ENCODE measurements at places on chromosomes 11 and 22.

- no peak for DNase-seq
Measured at GRCh38 chr11:7672276-7672959, 882 bp downstream of the CYB5R2 start.

DNA sequence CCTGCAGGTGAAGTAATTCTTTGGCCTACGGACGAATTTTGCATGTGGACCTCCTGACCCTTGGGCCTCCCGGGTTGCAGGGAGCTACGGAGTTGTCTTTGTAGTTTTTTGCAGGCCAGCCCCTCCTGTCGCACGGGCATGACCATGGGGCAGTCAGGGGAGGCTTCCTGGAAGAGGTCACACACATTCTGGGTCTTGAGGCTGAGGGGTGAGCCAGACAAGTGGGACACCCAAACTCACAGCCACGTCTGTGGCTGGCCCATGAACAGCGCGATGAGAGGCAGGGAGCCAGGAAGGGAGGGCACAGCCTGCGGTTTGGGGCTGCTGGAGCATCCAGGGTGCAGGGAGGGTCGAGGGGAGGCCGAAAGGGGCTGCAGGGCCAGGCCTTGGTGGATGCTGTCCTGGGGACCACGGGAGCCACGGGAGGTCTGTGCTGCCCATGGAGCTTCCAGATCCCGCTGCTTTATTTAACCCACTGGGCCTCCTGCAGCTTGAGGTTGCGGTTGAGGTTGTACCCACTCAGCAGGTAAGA is 78.9 kb downstream of the FBLN1 start:
- DNase-seq, result no peak

GRCh38 chr11:30786256-30787110 is 200.3 kb upstream of the MPPED2 start:
- no peak for DNase-seq

- no peak for DNase-seq
Measured at GRCh38 chr11:113261709-113262475, 52.5 kb upstream of the TTC12 start.

DNA sequence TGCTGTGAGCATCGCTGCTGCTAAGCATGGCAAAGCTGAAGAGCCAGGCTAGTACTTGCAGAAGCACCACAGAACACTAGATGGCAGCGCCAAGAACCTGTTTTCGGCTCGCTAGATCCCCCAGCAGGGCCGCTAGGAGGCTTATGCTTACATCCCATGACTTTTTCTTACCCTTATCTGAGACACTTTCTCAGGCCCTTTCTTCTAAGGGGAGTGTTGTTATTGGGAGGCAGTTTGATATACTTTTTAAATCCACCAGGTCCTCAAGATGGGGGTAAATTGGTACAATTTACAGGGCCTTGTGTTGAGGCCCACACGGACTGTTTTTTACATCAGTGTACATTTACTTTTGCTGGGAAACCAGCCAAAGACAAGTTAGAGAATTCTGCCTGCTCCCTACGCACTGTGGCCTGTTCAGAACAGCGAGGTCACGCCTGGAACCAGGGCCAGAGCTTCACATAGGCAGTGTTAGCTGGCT is 4.0 kb downstream of the TRIM6 start:
- DNase-seq, result no peak

DNA sequence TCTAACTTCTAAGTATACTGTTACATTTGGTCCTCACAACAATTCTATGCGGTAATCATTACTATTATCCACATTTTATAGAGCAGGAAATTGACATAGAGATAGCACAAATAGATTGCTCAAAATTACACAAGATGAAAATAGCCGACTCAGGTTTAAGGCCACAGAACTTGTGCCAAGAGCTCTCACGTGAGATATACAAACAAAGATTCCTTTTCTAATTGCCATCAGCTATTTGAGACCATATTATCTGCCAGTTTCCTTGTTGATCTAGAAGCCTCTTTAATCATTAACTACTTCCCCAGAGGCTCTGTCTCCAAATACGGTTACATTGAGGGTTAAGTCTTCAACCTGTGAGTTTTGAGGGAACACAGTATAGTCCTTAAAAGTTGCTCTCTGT is 61.0 kb upstream of the GLYATL1B start:
- DNase-seq, result no peak

DNA sequence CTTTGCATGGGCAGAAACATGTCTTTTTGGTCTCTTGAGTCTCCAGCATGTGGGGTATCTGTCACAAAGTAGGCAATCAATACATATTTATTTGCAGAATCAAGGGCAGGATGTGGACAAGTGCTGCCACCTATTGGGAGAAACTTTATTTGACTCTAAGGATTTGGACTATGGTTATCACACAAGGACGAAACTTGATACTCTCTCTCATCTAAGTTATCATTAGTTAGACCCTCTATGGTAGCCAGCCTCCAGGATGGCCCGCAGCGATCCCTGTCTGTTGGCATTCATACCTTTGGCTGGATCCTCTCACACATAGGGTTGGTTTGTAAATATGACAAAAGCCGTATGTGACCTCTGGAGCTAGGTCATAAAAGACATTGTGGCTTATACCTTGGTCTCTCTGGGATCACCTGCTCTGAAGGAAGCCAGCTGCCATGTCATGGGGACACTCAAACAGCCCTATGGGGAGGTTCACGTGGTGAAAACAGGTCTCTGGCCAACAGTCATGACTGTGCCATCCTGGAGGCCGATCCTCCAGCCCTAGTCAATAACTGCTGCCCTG is 1.1 kb upstream of the FBXO7 start:
- no peak for DNase-seq

DNA sequence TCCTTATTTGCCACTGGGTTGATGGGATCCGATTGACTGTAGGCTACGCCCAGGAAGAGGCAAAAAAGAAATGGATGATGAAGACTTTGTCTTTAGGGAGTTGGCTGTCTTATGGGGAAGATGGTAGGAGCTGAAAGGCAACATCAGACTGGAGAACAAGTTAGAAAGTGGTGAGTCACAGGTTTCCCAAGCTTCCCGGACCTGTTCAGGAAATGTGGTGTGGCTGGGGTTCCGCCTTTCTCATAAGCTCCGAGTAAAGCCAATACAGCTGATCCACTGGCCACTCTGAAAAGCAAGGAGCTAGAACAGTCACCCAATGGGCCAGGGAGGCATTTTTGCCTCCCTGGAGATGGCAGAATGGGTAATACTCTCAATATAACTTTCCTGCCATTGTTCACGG is 194.5 kb downstream of the SNX19 start:
- DNase-seq, result no peak

GRCh38 chr11:33027846-33028536 is 11.4 kb upstream of the TCP11L1 start:
- no peak for DNase-seq

- DNase-seq, result no peak
Measured at GRCh38 chr22:23260645-23261581, 80.6 kb downstream of the BCR start.

DNA sequence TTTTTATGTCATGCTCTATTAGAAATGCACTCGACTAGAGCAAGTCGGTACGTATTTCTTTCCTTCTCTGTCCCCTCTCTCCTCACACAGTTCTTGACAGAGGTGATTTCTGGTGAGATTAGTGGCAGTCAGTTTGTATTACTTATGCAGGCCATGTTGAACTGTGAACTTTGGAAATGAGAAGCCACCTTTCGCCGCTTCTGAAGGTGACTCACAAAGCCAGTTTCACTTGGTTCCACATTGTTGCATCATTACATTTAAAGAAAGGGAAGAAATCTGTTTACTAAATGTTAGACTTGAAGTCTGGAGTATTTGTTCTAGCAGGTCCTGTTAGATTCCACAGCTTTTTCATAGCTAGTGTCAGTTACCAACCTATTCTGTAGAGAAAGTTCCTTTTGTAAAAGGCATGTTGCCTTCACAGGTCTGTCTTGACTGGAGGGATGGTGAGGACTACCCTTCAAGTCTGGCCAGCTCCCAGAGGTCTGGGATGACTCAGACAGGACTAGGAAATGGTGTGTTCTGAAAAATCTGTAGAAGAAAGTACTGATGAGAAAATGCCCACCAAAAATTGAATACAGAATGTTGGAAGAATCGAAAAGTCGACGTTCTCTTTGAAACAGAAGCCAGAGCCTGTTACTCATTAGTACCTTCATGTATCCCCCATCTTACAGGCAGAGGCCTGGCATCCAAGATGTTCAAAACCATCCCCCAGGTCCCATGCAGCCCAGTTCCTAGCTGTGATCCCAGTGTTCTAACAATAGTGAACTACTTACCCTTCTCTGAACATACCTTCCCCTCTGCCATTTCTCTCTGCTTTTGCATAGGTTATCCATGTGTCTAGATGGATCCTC is 181.4 kb downstream of the DBX1 start:
- no peak for DNase-seq

DNA sequence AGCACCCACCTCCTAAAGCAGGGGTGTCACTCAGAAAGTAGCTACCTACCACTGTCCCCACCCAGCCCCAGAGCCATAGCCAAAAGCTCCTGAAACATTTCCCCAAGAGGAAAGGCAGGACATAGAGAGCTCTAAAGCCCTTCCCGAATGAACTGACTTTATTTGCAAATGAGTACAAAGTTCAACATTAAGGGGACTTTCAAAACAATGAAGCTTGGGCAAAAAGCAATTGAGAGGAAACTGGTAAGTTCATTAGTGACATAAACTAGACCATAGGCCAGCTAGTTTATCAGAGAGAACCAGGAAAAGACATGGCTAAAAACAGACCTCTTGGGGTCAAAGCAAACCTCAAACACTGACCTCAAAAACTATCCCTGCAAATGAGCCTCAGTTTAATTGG is 72.7 kb downstream of the IGLL5 start:
- no peak for DNase-seq

GRCh38 chr11:14676068-14676467 is 32.5 kb downstream of the PDE3B start:
- DNase-seq, result no peak

GRCh38 chr11:119626197-119626841 is 102.7 kb downstream of the NECTIN1 start:
- DNase-seq, result no peak

GRCh38 chr22:42194104-42194851 is 63.7 kb upstream of the CYP2D6 start:
- DNase-seq, result no peak

- DNase-seq, result no peak
Measured at GRCh38 chr11:57779276-57779675, 17.7 kb downstream of the CTNND1 start.

DNA sequence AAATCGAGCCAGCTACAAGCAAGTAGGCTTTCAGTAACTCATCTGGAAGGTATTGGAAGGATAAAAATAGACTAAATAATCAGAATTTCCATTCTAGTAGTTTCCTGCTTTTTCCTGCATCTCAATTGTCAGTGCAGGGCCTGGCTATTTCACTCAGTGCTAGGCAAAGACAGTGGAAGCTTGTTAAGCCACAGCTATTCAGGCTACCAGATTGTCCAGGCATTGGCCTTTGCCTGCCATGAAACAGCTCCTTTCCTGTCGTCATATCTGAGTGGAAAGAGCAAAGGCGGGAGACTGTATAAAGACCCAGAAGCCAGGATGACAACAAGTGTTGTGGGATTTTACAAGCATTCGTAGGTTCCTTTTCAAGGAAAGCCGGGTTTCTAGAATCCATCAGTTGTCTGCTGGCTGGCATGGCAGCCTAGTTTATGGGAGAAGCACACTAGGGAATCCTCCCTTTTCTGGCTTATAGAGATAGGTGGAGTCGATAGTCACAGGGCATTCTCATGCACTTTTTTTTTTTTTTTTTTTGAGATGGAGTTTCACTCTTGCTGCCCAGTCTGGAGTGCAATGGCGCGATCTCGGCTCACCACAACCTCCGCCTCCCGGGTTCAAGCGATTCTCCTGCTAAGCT is 2.0 kb upstream of the TNRC6B start:
- no peak for DNase-seq

DNA sequence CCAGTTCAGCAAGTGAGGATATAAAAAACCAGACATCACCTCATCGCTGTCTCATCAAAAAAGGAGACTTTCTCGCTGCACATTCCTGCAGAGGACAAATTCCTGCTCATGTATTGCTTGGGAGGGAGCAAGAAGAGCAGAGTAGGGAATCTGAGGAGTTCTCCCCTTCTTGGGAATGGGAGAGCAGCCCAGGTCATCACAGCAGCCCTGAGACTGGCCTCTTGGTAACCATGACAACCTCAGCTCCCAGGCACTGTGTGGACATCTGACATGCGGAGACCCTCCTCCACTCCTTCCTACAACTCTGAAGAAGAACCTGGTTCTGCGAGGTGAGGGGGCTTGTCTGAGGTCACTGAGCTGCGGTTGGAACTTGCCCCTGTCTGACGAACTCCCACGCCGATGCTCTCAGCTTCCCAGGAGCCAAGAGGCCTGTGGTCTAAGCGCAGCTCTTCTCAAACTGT is 17.9 kb downstream of the RFPL1 start:
- no peak for DNase-seq

GRCh38 chr22:30891443-30891755 is 77.2 kb downstream of the MORC2 start:
- no peak for DNase-seq

DNA sequence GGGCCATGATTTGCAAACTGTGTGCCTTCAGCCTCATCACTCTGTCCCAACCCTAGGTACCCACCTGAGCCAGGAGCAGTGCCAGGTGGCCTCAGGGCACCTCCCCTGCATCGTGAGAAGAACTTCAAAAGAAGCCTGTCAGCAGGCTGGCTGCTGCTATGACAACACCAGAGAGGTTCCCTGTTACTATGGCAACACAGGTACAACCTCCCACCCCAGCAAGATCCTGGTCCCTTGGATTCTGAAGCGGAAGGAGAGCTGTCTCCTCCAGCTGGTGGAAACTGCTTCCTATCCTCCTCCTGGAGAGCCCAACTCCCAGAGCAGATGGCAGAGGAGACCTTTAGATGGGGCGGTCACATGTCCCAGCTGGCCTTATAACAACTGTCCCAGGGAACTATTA is 2.9 kb downstream of the ZP1 start:
- no peak for DNase-seq

GRCh38 chr22:31611061-31611760 is 50.8 kb downstream of the PISD start:
- DNase-seq, result no peak

Data from GOT3 (cell line).